ENCODE measurements at places on chromosomes 7 and 10.
A peak's percentile ranks its signal among the peaks of the same experiment; 100 is the strongest.

GRCh38 chr7:152338561-152338960 is 97.2 kb downstream of the KMT2C start:
- no peak for DNase-seq

DNA sequence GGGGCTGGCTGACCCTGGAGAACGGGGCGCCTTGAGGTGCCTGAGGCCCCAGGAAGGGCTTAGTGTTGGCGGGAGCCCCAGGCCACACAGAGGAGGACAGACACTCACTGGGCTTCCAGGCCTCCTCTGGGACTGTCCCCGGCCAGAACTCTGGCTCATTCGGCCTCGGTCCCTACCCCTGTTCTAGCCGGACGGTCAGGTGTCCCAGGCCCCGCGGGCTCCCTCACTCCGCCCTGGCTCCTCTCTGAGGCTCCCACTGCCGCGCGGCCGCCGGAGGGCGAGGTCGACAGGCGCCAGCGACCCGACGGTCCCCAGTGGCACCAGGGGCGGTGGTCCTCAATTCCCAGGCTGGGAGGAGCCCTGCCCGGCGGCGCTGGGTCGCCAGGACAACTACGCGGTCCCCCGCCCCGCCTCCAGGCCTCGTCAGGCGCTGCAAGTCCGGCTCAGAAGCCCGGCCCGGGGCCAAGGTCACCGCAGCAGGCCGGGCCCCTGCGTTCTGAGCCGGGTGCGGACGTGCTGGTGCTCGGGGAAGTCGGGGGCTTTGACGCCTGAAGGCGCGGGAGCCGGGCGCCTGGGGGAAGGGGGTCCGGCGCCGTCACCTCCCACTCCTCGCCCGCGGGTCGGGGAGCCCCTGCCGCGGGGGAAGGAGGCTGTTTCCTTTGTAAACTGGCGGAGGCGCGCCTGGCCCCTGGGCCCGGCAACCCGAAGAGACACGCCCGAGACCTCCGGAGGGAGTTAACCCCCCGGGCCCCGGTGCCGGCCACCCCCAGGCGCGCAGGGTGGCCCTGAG is 1.1 kb upstream of the PWWP2B start:
- no peak for DNase-seq

DNA sequence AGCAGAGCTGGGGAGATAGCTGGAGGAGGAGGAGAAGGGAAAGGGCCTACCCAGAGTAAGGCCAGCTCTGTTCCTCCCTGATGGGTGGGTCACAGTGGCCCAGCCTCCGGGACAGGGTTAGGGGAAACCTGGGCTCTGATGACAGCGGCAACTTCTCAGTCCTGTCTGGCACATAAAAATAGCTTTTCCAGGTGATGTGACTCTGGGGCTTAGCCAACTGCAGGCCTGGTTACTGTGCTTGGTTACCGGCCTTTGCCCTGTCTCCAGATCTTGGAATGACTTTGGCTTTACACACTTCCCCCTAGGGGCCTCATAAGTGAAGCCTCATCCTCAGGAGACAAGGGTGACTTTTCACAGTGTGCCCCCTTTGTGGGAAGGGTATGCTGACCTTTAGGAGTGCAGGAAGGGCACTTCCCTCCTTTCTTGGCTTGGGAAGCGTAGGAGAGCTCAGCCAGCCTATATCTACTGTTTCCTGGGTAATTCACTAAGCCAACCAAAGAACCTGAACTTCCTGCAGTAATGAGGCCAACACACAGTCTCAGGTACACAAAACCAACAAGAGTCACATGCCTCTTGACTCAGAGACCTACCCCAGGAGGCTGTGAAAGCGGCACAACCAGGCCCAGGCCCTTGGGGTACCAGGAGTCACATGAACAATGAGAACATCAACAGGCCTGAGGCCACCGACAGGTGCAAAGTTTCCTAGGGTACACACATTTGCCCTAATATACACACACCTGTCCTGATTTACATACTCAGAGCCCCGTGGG is 11.7 kb upstream of the HILPDA start:
- DNase-seq: peak; percentile 36

- peak; percentile 89 for DNase-seq
Measured at GRCh38 chr10:77176232-77176631, 461.4 kb downstream of the KCNMA1 start.

DNA sequence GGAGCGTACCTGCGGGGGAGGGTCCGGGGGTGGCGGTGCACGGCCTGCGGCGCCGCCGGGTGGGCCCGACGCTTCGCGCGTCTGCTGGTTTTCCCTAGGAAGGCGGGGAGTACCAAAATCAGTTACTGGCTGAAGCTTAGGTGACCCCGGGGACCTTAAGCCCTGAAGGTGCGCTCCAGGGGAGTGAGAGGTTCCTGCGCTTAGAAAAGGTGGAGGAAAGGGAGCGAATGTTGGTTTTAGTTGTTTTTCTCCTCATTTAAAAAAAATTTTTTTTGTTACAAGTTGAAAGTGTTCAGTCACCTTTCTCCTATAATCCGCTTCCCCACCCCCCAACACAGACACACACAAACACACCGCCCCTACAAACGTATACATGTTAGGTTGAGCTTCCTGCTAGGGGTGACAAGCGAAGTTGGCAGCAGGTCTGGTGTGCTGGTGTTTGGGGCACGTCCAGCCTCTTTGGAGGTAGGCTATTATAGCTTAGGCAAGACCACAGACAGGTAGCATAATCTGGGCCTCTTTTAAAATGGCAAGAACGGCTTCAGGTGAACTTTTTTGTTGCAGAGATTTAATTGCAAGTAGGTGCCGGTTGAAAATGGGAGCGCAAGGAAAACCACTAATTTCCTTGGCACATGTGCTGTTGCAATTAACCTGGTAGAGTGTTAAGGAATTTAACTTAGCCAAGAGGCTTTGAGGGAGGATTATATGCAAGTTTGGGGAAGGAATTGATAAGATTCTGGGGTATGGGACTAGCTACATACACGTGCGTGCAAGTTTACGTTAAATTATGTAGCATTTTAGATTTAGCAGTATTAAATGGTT is 945 bp downstream of the ADD3 start:
- peak; percentile 80 for DNase-seq

DNA sequence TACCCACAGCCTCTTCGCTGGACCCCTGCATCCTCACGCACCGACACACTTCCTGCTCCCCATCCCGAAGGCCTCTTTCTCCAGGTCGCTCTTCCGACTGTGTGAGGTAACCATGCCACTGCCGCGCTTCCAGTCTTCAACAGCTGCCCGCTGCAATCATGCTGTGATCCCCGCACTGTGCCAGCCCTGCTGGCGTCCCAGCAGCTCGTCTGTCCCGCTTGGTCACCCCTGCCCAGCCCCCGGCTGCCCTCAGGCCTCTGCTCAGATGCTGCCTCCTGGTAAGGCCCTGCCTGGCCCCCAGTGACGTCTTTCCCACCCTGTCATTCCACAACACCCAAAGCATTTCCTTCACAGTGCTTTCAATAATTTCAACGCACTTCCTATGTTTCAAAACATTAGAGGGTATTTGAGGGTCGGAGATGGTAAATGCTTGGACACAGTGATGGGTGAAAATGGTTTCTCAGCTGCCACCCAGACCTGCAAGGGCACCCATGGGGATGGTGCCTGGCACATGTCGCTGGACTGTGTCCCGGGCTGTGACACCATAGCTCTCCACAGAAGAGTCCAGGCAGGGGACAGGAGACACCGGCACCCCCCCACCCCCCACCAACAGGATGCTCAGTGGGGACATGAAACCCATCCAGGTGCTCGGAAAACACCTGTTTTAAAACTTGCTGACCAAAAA is 125.2 kb downstream of the MAD1L1 start:
- no peak for DNase-seq

DNA sequence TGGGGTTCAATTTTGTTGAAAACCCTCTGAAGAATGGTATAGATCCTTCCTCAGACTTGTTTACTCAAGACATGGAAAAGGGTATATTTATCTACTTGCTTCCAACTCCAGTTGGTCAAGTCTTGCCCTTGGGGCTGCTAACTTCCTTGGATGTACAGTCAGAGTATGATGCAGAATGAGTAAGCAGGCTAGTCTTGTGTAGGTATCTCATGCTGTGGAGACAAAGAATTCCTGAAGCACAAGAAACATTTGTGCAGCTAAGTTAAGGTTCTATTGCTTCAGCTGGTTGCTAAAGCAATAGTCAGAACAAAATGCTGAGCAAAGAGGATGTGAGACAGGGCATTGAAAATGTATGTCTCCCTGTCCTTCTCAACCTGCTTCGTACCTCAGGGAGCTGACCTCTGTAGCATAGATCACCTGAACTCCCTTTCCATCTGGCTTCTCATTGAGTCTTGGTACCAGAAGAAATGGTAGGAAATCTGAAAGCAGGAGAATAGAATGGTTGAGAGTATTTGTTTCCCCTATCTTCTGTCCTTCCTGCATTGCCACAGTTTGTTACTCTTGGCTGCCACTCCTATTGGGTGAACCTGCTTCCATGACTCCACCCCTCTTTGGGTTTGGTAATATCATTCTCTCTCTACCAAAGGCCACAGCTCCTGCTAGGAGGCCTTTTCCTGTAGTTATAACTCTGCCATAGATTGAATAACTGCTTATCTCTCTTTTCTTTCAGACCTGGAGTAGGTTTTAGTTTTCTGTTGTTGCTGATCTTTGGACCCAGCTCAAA is 346.0 kb downstream of the PHF14 start:
- DNase-seq: no peak

- no peak for DNase-seq
Measured at GRCh38 chr7:46490406-46490805, 569.3 kb upstream of the IGFBP3 start.

DNA sequence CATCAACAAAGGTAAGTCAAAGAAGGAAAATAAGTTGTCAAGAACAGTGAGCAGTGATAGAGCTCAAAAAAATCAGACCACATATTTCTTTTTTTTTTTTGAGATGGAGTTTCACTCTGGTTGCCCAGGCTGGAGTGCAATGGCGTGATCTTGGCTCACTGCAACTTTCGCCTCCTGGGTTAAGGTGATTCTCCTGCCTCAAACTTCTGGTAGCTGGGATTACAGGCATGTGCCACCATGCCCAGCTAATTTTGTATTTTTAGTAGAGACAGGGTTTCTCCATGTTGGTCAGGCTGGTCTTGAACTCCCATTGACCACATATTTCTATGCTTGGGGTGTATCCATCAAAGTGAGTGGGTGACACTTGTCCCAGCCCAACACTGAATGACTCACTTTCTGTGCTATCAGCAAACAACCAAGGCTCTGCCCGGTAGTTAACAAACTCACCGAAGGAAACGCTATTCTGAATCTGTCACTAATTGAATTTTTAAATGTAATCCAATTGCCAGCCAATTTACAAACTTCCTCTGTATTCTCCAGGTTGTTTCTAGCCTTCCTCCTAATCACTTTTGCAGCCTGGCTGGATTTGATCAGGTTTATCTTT is 19.6 kb upstream of the SMNDC1 start:
- no peak for DNase-seq

DNA sequence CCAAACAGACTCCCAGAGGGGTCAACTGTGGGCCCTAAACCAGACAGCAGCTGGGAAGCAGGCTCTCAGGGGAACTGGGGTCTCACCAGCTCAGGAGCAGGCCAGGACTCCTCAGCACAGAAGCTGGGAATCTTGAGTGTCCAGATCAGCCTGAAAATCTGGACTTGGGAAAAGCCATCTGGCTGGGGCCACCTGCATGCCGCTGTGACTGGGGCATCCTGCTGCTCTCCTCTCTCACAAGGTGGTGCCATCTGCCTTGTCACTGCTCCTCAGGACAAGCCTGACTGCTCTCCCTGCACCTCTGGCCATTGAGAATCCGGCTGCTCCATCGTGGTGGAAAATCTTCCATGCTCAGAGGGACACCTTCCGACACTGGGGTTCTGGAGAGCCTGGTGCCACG is 141.4 kb downstream of the PLPP4 start:
- no peak for DNase-seq

- no peak for DNase-seq
Measured at GRCh38 chr7:83032195-83032594, 130.5 kb downstream of the PCLO start.

DNA sequence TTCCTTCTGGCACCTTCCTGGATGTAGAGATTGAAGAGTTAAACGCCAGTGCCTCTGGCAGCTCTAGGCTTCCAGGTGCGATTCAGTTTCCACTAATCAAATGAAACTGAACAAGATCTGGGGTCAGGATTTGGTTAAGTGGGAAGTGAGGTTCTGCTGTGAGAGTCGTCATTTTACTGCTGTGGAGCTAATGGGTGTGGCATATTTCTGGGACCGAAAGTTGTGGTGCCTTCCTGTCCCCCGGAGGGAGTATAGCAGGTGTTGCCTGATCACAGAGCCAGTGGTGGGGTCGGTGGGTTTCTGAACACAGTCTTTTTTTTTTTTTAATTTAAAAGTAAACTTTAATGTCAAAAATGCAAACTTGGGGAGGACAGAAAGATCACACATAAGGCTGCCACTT is 37.0 kb upstream of the JAKMIP3 start:
- DNase-seq: no peak

GRCh38 chr7:121105262-121105661 is 116.8 kb downstream of the CPED1 start:
- no peak for DNase-seq

All from MM.1S (cell line).